ENCODE measurements at places on chromosomes 16 and 17.

DNA sequence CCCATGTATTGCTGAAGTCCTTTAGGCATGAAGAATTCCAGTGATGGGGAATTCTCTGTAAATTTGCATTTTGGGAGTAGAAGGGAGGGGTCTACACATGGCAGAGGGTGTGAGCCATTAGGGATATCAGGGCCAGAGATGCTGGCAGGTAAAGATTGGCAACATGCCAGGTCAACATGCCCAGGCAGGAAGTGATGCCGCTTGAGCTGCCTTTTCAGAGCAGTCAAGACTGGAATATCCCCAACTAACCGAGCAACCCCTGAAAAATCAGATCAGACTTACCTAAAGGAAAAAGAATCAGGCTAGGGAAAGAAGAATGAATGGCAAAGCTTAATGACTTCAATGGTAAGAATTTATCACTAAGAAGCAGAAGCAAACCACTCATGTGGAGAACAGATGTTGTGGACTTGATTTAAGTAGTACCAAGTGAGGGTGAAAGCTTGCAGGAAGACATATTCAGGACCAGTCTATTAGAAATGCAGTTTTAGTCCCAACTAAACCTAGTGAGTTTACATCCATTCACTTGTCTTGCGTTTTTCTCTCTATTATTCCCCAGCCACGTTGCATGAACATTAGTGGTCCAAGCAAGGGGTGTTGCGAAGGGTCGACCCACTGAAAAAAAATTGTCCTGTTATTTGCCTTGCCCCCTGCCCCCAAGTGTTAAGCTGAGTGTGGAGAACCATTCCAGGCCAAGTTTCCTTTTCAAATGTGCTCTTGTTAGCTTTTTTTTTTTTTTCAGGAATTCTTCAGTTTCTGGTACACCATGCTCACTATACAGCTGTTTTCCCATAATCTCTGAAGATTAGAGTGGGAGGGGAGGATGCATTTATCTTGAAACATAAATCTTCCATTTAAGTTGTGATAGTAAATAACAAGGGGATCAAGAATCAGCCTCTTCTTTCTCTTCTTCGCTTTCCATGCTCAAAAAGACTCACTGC is 105.2 kb downstream of the ABCA8 start:
- DNase-seq, result peak; percentile 35

DNA sequence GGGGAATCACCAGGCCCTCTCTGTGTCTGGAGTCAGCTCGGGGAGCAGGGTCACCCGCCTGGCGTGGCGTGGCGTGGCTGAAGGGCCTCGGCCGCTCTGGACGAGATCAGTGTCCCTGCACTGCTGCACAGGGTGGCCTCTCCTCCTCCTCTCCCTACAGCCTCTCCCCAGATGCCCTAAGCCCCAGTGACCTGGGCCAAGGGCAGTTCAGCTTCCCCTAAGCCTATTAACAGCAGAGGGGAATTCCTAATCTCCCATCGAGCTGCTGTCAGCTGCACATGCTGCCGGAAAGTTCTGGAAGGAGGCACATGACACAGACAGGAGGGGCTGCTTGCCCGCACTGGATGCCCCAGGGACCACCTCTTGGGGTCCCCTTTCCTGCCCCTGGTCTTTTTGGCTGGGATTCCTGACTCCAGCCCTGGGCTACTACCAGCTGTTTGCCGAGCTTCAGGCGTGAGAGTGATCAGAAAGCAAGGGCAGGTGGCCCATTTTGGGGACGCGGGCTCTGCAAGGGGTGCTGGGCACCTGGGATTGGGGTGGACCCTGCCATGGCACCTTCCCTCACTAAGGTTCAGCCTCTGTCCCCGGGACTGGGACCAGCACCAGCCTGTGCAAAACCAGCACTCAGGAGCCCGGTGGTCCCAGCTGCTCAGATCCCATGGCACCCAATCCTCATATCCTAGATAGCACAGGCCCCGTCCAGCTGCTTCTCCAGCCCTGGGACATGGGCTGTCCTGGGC is 794 bp downstream of the PDE6G start:
- DNase-seq, result no peak

- no peak for DNase-seq
Observed at GRCh38 chr17:49132317-49132698, 261 bp upstream of the B4GALNT2 start.

DNA sequence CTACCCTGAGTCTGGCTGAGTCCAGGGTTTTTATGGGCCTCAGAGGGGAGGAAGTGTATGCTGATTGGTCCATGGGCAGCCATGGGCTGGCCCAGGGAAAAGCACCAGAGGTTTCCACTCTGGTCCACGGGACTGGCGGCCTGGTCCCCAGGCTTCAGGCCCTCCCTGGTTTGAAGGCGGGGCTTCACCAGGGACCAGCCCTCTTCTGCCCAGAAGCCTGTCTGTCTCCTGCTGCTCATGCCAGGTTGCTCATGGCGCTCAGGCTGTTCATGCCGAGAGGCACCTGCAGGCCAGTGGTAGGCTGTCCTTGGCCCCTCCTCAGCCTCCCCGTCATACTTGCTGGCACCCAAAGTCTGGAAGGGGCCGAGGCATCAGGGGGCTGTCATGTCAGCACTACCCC is 45.0 kb upstream of the CLEC19A start:
- no peak for DNase-seq

GRCh38 chr17:82832881-82833475 is 6.8 kb downstream of the ZNF750 start:
- DNase-seq, result no peak

- no peak for DNase-seq
Observed at GRCh38 chr17:29744121-29744520, 121.4 kb upstream of the CORO6 start.

DNA sequence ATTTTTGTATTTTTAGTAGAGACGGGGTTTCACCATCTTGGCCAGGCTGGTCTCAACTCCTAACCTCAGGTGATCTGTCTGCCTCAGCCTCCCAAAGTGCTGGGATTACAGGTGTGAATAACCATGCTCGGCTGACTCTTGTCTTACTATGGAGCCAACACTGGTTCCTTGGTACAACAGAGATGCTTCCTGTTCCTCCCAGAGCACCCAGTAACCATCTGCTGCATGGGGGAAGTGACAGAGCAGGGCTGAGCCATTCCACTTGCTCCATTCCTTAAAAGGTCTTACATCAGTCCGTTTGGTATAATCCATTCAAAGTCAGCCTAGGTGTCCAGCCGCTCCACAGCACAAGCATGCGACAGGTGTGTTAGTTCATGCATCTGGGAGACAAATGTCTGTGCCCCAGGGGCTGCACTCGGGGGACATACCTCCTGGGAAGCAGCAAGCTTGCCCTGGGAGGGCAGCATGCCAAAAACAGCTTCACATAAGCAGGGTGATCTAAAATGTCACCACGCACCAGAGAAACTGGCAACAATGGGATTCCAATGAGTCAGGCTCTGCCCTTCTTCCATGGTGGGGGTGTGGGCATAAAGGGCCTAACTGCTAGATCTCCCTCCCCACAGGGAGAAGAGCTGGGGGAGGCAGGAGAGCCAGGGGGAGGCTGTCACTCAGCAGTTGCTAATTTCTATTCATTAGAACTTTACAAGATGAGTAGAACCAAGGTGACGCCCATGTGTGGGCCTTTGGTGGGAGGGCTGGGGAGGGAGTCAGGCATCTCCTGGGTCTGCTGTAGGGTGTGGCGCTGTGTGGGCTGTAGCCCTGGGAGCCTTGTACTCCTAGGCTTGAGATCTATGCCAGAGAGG is 35.5 kb downstream of the PIPOX start:
- no peak for DNase-seq

DNA sequence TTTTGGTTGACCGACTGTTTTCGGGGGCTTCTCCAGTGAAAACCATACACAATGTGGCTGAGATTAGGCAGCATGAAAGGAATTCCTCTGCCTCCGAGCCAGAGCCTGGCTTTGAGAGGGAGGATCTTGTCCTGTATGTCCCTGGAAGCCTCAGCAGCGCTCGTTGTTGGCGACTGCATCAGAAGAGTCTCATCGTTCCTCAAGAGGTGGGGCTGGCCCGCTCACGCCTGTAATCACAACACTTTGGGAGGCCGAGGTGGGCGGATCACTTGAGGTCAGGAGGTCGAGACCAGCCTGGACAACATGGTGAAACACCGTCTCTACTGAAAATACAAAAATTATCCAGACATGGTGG is 15.0 kb downstream of the HS3ST6 start:
- no peak for DNase-seq

DNA sequence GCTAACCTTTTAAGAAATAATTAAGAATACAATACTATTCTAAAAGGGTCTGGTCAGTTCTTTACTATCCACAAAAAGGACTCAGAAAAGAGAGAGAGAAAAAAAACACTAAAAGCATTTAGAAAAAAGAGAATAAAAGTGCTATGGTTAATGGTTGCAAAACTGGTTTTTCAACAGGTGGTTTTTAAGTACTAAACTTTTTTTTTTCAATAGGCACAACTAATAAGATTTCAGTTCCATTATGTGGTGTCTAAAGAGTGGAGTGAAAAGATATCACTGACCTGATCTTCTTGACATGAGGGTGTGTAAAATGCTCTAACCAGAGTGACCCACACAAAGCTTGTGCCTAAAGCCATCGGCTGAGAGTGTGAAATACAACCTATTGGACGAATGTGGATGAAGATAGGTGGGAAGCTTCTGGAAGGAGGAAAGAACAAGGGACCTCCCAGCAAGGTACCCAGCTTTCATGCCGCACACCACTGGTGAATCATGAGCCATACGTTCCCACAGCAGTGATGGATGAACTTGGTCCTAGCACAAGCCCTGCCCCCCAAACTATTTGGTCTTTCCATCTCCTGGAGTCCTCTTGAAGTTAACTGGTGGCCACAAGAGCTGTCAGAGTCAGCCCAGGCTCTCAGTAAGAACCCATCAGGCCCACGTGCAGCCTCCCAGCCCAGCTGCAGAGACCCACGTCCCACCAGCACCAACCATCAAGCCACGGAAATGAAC is 103.0 kb downstream of the ZFHX3 start:
- DNase-seq, result no peak

DNA sequence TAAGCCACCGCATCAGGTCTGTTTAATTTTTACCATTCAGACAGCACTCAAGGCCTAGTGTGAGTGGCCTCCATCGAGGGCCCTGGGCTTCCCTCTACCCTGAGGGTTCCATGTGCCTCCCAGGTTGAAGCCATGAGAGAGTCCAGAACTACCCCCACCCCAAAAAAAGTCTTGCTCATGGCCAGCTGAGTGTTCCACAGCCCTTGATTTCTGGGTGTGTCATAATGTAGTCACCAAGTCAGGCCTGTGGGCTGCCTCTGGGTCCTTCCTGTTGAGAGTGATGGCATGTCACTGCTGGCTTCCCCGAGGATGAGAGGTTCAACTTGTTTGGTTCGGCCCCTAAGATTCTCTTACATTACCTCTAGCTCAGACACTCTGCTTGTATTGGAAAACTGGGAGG is 100.6 kb downstream of the PITPNC1 start:
- DNase-seq, result peak; percentile 16

DNA sequence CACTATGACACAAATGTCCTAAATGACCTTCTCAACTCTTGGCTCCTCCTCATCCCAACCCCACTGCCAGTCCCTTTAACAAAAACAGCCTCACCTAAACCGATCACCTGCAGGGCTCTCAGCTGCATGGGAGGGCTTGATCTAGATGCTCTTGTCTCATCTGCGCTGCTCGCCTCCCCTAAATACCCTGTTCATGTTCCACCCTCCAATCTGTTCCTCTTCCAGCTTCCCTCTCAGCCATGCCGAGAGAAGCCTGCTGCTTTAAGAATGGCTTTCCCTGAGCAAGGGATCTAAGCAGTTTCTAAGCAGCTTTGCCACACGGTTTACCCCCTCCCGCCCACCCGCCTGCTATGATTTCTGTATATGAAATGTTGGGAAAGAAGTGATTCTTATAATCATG is 23.7 kb downstream of the PIPOX start:
- DNase-seq, result no peak

DNA sequence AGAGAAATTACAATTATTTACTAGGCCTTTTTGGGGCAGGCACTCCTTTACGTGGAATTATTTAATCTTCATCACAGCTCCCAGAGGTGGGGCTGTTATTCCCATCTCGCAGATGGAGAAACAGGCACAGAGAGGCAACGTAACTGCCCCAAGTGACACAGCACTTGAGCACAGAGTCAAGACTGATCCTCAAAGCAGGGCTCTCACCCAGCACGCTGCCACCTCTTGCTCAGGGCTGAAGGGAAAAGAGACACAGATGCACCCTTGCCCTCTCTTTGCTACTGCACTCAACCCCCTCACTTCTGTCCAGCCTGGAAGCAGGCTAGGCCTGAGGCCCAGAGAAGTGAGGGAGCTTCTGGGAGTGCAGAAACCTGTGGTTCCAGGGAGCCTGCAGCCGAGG is 4.4 kb downstream of the ADAM11 start:
- DNase-seq, result no peak

GRCh38 chr16:85201574-85201973 is 89.3 kb upstream of the CIBAR2 start:
- no peak for DNase-seq

All from BJ (cell line).